NCI-H2029 (cell line): ENCODE measurements at places on chromosomes 4 and X.

DNA sequence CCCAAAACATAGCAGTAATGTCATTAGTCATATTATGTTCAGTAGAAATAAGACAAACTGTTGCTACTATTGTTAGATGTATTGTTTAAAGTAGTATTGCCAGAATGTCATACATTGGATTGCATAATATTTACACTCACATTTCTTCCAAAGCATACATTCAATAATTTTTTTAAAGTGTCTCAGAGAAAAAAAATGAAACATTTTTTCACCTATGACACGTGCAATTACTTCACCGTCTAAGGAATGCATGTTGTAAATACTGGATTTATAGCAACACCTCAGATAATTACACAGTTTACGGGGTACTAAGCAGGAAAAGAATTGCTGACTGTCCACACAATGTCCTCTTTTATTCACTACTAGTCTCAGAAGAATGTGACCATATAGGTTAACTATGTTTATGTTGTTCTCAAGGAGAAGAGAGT lies 162.1 kb downstream of the PCDH18 start:
- DNase-seq = no peak

DNA sequence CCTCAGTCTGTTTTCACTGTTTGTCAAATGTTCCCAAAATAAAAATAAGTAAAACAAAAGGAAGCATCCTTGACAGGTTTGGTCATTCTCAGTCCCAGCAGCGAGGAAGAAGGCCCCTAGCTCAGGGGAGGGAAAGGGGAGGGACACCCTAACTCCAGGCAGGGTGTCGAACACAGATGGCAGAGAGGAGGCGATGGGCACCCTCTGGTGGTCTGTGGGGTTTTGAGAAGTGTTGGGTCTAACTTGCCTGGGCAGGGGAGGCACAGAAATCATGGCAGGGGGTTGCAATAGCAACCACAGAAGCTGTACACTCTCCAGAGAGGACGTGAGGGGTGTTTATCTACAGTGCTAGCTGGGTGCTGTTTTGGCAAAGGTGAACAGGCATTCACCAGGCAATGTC lies 229.8 kb upstream of the SFRP2 start:
- no peak for DNase-seq

DNA sequence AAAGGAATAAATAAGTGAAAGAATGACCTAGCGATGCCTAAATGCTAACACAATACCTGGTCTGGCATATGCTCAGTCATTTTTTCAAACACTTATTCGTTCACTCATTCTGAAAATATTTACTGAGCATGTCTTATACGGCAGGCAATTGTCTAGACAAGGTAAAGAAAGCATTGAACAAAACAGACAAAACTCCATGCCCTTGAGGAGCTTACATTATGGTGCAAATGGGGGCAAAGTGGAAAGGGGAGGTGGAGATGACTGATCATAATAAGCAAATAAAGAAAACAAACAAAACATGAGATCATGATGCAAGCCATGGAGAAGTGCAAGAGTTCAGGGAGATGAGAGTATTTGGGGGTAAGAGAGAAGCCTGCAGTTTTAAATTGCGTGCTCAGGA lies 334.6 kb upstream of the PPARGC1A start:
- no peak for DNase-seq

DNA sequence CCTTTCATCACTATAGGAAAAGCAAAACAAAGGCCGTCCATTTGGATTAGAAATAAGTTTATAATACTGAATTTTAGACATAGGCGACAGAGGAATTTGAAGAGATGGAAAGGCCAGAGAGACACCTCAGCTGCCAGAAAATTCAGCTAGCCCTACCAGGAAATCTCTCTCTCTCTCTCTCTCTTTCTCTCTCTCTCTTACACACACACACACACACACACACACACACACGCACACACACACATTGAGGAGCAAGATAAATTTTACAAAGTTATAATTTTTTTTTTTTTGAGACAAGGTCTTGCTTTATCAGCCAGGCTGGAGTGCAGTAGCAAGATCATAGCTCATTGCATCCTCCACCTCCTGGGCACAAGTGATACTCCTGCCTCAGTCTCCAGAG lies 1.4 kb downstream of the XK start:
- no peak for DNase-seq

GRCh38 chrX:41449131-41449530 lies 2.0 kb downstream of the NYX start:
- no peak for DNase-seq
